ENCODE measurements at places on chromosomes 2 and 18.

DNA sequence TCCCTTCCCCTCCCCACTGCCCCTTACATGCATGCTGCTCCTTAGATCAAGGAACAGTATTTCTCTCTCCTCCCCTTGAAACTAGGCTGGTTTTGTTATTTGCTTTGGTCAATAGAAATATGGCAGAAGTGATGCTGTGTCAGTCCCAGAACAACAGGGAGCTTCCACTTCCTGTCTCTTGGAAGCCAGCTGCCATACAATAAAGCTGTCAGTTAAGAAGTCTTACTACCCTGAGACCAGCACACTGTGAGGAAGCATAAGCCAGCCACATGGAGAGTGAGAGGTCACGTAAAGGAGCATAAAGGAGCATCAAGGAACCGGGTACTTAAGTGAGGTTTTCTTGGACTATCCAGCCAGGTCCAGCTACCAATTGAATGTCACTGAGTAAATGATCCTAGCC lies 126.6 kb downstream of the NOL4 start:
- no peak for DNase-seq

- no peak for DNase-seq
Observed at GRCh38 chr2:157936406-157936805, 60.3 kb upstream of the ACVR1 start.

- no peak for DNase-seq
Observed at GRCh38 chr2:152825834-152826233, 107.4 kb downstream of the ARL6IP6 start.

GRCh38 chr2:147867050-147867449 lies 22.2 kb downstream of the ACVR2A start:
- no peak for DNase-seq

DNA sequence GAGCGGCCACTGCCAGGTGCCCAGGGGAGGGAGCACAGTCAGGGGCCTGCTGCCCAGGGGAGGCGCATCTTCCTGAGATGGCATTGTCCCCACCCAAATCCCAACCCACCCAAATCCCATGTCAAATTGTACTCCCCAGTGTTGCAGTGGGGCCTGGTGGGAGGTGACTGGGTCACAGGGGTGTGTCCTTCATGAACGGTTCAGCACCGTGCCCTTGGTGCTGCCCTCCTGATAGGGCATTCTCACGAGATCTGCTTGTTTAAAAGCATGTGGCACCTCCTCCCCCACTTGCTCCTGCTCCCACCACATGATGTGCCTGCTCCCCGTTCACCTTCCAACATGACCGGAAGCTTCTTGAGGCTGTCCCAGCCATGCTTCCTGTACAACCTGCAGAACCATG lies 27.6 kb downstream of the ANKMY1 start:
- DNase-seq: no peak

DNA sequence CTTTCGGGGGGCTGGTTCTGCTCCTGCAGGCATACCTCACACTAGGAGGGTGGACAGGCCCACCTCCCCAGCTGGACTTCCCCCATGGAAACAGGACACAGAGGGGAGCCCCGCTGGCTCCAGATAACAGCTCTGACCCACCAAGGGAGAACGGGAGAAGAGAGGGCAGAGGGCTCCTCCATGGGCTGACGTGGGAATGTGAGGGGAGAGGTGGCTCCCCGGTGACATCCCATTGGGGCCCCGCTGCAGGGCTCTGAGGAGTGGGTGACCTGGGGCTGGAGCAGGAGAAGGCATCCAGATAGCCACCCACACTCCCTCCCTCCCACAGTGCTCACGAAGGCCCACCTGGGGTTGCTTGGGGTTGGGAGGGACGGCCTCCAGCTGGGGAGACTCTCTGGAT lies 45.9 kb downstream of the FBLN7 start:
- DNase-seq: no peak
